ENCODE measurements at places on chromosomes 3 and 15. TPM values are rescaled to one million over a fixed set of nuclear protein-coding genes. Genes with fewer than 3 reads are reported as not detected.
A peak's percentile ranks its signal among the peaks of the same experiment; 100 is the strongest.

- H3K27me3 ChIP-seq = no peaks in the 10 kb centered on the region
- H3K4me1 ChIP-seq = no peaks in the 10 kb centered on the region
- no peak overlapping the region for H3K27ac ChIP-seq
Measured at GRCh38 chr3:65778968-65779367, 259.8 kb downstream of the MAGI1 start.

DNA sequence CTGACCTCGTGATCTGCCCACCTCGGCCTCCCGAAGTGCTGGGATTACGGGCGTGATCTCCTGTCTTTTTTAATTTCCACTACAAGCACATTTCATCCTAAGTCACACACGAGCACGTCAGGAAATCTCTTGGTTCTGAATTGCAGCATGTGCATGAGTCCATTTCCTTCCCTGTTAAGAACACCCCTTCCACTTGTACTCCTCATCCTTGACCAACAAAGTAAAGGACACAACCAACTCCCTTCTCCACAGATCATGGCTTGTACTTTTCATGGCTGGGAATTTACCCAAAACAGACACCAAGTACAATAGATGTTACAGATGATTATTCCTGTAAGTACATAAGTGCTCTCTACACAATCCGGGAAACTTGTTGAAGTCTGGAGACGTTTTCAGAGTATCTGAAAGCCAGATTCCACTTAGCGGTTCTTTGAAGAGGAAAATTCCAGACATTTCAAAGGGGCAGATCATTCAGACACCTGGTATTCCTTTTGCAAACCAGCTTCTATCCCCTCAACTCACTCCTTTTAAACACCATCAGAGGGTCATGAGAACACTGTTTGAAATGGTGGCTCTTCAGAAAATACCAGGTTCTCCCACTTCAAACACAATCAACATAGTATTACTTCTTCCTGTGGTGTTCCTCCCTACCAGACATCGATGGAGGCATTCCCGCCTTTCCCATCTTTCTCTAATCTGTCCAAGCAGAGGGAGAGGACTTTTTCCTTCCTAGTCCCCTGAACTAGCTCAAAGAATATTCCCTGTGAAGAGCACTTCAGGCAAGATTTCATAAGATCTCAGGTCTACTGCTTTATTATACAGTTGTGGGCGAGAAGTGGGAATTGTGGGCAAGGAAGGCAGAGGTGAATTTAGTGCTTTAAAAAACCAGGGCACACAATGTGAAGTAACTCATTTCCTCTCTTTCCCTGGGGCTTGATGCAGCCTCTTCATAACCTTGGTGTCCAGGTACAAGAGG is 80.1 kb upstream of the TSC22D2 start:
- H3K4me1 ChIP-seq = no peaks in the 10 kb centered on the region
- no peaks in the 10 kb centered on the region for H3K27me3 ChIP-seq
- H3K27ac ChIP-seq = no peak overlapping the region
- DNase-seq = no peak
- H3K4me3 ChIP-seq = no peak overlapping the region
- no peaks in the 10 kb centered on the region for H3K36me3 ChIP-seq

DNA sequence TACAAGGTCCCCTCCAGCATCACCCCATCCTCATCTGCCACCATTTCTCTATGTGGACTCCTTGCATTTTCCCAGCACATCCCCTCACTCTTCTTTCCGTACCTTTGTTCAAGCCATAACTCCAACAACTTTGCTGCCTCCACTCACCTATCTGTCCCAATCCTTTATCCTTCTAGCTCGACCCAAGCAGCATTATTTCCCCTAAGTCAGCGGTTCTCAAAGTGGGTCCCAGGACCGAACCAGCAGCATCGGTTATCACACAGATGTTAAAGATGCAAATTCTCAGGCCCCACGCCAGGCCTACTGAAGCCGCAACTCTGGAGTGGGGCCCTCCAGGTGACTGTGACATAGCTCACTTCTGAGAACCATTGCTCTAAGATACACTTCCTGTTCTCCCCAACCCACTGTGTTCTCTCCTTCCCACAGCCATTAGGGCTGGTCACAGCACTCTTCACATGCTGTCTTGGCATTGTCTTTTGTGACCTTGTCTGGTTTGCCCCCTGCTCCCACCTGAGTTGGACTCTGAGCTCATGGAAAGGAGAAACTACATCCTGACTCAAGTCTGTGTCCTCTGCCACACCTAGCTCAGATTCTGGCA is 56.2 kb downstream of the AAGAB start:
- peaks cover 4% of the 10 kb centered on the region for H3K4me1 ChIP-seq
- H3K4me3 ChIP-seq = no peak overlapping the region
- no peaks in the 10 kb centered on the region for H3K27me3 ChIP-seq
- no peak overlapping the region for H3K27ac ChIP-seq
- no peak for DNase-seq

GRCh38 chr3:142035308-142035922 is 113.9 kb downstream of the TFDP2 start:
- H3K27ac ChIP-seq = no peak overlapping the region
- no peaks in the 10 kb centered on the region for H3K36me3 ChIP-seq
- no peaks in the 10 kb centered on the region for H3K27me3 ChIP-seq
- H3K4me3 ChIP-seq = no peak overlapping the region
- no peak for DNase-seq

DNA sequence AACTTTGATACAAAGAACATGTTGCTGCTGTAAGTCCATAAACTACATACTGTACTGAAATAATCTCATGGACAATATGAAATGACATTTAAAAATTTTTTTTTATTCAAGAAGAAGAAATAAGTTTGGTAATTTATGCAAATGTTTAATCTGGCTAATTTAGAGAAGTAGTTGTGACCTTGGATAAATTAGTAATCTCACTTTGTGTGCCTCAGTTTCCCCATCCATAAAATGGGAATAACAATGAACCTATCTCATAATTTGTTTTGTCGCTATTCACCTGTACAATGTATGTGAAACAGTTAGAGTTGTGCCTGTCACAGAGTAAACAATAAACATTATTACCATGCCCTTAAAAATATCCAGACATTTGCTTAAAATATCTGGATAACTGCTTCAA is 15.3 kb upstream of the DPH6 start:
- H3K4me3 ChIP-seq = no peak overlapping the region
- no peaks in the 10 kb centered on the region for H3K27me3 ChIP-seq
- no peak for DNase-seq
- no peak overlapping the region for H3K27ac ChIP-seq
- H3K4me1 ChIP-seq = no peaks in the 10 kb centered on the region

DNA sequence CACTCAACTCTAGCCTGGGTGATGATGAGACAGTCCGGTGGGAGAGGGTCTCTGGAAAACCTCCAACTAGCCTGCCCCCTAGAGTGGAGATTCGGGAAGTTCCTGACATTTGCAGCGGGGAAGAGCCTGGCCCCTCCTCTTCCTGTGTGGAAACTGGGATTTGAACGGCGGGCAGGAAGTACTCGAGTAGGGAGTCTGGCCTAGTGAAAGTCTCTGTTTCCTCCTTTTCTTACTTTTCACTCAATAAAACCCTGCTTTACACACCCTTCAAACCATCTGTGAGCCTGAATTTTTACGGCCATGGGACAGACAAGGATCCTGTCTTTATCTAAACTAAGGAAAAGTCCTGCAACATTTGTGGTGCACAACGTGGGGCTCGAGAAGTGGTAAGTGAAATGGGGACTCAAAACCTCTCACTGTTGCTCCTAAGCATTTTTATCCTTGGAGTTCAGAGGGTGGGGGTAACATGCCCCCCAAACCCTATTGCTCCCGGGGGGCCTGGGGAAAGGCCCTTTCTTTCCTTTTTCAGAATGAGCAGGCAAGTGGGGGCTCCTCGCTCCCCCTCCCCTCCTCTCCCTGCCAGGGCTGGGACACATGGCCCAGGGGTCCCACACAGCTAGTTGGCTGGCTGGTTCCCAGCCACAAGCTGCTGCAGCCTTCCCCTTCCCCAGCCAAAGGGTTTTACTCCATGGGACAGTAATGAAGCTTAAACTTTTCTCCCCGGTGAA is 224.7 kb upstream of the GBE1 start:
- H3K27ac ChIP-seq = no peak overlapping the region
- no peak overlapping the region for H3K4me3 ChIP-seq
- no peak for DNase-seq
- H3K36me3 ChIP-seq = no peaks in the 10 kb centered on the region
- H3K4me1 ChIP-seq = no peaks in the 10 kb centered on the region

GRCh38 chr3:104604326-104605010 is 762.2 kb upstream of the ALCAM start:
- no peak overlapping the region for H3K4me3 ChIP-seq
- no peak overlapping the region for H3K27ac ChIP-seq
- DNase-seq = no peak
- H3K4me1 ChIP-seq = no peaks in the 10 kb centered on the region

- no peak for DNase-seq
- no peak overlapping the region for H3K27ac ChIP-seq
- no peaks in the 10 kb centered on the region for H3K36me3 ChIP-seq
- H3K27me3 ChIP-seq = peaks cover 27% of the 10 kb centered on the region
- no peak overlapping the region for H3K4me3 ChIP-seq
Measured at GRCh38 chr15:40500568-40501330, 30.0 kb downstream of the CHST14 start.

GRCh38 chr3:147007736-147008245 is 398.6 kb downstream of the ZIC4 start:
- no peaks in the 10 kb centered on the region for H3K4me1 ChIP-seq
- H3K27me3 ChIP-seq = no peaks in the 10 kb centered on the region

- no peak overlapping the region for H3K27ac ChIP-seq
- no peaks in the 10 kb centered on the region for H3K4me1 ChIP-seq
- H3K27me3 ChIP-seq = no peaks in the 10 kb centered on the region
Measured at GRCh38 chr3:139517321-139518065, 22.0 kb downstream of the RBP1 start.

GRCh38 chr15:58240191-58240932 is 102.2 kb downstream of the AQP9 start:
- no peak overlapping the region for H3K4me3 ChIP-seq
- H3K27ac ChIP-seq = no peak overlapping the region
- DNase-seq = no peak
- no peaks in the 10 kb centered on the region for H3K36me3 ChIP-seq

DNA sequence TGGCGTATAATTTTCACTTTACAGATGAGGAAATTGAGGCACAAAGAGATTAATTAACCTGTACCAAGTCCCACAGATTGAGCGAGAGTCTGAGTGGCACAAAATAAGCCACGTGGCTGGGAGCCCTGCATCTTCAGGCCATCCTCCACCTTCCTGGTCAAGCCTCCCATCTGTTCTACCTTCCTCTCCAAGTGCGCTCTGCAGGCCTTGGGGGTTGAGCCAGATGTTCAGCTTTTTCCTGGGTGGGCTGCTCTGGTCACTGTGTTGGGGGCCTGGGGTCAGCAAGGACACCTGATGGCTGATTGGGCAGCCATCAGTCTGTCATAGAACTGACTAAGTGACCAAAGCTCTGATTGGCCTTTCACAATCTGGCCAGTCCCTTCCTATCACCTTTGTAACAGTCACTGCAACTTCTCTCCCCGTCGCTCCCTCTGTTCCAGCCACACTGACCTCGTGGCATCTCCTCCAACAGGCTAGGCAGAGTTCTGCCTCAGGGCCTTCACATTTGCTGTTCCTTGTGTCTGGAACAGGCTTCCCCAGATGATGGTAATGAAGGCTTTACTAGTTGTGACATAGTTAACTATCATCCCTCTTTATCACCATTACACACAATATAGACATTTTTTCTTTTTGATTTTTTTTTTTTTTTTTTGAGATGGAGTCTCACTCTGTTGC is 46.8 kb downstream of the SCN5A start:
- H3K36me3 ChIP-seq = no peaks in the 10 kb centered on the region
- H3K27ac ChIP-seq = no peak overlapping the region
- H3K4me3 ChIP-seq = no peak overlapping the region
- DNase-seq = no peak
- no peaks in the 10 kb centered on the region for H3K4me1 ChIP-seq

DNA sequence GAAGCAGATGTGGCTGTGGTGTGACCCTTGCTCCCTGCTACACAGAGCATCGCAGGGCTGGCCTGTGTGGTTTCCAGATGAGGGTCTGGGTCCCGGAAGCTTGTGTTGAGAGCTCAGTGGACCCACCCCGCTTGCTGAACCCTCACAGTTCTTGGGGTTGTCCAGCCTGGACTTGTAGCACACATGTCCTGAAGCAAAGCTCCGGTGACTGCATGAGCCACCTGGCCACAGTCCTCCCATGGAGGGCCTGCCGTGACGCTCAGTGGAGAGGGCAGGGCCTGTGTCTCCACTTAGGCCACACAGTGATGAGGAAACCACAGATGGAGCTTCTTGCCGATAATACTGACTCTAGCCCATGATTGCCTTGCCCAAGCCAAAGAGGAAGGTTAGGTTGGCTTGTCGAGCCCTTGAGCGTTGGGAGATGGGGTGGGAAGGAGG is 62.6 kb downstream of the RGMA start:
- no peak overlapping the region for H3K4me3 ChIP-seq
- H3K36me3 ChIP-seq = no peaks in the 10 kb centered on the region
- H3K27ac ChIP-seq = peak overlapping the region; percentile 76
- no peaks in the 10 kb centered on the region for H3K27me3 ChIP-seq
- no peak for DNase-seq

DNA sequence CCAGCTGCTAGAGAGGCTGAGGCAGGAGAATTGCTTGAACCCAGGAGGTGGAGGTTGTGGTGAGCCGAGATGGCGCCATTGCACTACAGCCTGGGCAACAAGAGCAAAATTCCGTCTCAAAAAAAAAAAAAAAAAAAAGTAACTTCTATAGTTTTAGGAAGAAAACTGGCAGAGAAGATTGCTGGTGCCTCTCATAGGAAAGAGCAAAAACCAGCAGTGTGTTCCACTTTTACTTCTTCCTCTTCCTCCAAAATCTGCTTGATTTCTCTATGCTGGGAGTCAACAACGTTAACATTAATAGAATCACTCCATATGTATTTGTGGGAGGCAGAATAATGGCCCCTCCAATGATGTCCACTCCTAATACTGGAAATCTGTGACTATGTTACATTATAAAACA is 12.5 kb upstream of the NR1D2 start:
- no peak overlapping the region for H3K27ac ChIP-seq
- H3K4me1 ChIP-seq = peaks cover 7% of the 10 kb centered on the region
- H3K36me3 ChIP-seq = no peaks in the 10 kb centered on the region

- H3K27me3 ChIP-seq = no peaks in the 10 kb centered on the region
- H3K4me3 ChIP-seq = no peak overlapping the region
- no peaks in the 10 kb centered on the region for H3K36me3 ChIP-seq
Measured at GRCh38 chr3:45082142-45082538, 56.0 kb downstream of the CLEC3B start.

- H3K4me3 ChIP-seq = no peak overlapping the region
- H3K4me1 ChIP-seq = no peaks in the 10 kb centered on the region
- H3K27ac ChIP-seq = no peak overlapping the region
- H3K27me3 ChIP-seq = no peaks in the 10 kb centered on the region
- no peaks in the 10 kb centered on the region for H3K36me3 ChIP-seq
Measured at GRCh38 chr3:88166419-88166971, 16.7 kb downstream of the C3orf38 start.

- H3K4me1 ChIP-seq = no peaks in the 10 kb centered on the region
- no peaks in the 10 kb centered on the region for H3K36me3 ChIP-seq
- no peak overlapping the region for H3K27ac ChIP-seq
- DNase-seq = no peak
Measured at GRCh38 chr3:94179059-94179458, 116.2 kb downstream of the NSUN3 start.

Gene ACP3
- 22.7 TPM for total RNA-seq

Gene FBN1
- 106 TPM for total RNA-seq

Gene BNC1
- total RNA-seq = not detected

Gene AHSG
- not detected for total RNA-seq

Gene GOLGA8G
- not detected for total RNA-seq

Gene CLDN18
- not detected for total RNA-seq

Gene STAC
- total RNA-seq = not detected

All from transverse colon (tissue), 4 donors.